ENCODE measurements at places on chromosomes 12 and 14.
A peak's percentile ranks its signal among the peaks of the same experiment; 100 is the strongest.

DNA sequence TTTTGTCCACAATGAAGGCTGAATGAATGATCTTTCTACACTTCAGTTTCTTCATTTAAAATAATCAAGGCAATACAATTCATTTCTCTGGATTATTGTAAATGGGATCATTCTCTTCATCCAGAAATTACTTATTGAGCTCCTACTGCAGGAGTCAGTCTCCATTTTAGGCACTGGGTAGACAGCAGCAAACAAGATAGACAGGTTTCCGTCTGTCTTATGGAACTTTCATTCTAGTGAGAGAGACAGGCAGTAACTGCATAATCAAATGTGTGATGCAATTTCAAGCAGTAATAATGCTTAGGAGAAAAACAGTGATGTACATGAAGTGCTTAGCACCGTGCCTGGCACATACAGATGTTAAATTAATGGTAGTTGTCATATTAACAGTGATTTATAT is 118.9 kb downstream of the SUDS3 start:
- ATAC-seq: no peak

DNA sequence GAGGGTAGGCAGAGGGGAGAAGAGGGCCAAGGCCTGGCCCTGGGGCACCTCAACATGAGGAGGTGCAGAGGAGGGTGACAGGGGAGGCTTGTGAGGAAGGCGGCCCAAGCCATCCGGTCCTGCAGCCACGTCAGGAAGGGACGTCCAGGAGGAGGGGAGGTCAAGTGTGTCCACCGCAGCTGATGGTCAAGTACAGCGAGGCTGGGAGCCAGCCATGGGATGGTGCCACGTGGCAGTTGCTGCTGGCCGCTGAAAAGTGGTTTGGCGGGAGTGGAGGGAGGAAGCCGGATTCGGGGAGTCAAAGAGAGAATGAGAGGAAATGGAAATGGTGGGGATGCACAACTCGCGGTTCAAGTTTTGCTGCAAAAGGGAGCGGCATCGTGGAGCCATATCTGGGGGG is 41.2 kb downstream of the PRIMA1 start:
- ATAC-seq: no peak

DNA sequence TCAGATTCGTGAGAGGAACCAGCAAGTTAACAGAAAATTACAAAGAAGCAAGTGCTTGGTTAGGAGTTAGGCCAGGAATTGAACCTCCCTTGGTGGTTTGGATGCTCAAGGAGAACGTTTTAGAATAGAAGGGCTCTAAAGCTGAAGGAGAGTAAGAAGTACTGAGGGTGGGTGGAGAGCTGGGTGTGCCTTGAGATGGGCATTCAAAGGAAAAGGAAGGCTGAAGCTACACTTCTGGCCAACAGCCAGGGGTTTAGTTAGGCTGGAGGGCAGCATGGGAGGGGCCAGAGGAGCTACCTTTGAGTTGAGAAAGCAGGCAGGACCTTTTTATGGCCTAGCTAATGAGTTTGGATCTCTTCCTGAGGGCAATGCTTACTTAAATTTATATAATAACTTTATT is 421.2 kb downstream of the CCDC91 start:
- no peak for ATAC-seq

DNA sequence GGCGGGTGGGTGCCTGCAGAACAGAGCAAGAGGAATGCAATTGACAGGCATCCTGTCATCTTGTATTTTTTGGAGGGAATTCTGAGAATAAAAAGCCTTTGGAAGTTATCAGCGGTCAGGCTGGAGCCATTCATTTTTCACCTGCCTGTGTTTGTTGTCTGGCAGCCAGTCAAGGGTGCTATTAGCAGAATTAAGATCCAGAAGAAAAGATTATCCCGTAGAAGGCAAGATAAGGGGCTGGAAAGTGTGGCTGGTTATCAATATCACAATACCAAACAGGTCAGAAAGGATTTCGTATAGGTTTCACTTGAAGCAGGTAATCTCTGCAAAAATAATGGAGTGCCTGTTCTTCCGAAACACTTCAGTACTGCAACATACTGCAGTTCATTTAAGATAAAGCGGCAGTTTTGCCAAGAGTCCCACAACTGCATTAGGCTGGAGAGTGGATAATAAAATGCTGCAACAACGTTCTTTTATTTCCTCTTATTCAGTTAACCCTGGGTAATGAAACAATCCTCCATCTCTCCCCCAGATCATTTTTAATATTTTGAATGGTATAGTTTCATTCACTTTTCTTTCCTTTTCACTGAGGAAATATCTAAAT is 171.2 kb upstream of the CDKN3 start:
- no peak for ATAC-seq

DNA sequence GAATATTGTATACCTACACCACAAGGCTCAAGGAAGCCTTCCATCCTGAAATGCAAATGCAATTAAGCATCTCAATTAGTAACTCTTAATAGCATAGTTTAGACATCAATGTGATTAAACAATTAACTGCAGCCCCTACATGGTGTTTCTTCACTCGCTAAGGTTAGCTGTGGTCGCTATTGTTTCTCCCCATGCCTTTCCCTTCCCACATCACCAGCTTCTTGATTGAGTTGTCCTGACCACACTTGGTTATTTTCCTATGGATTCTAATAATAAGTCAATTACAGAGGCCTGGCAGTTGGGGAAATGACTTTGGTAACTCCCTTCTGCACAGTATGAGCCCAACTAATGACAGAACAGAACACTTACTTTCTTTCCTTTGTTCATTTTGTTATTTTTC is 265.0 kb downstream of the ADAMTS20 start:
- no peak for ATAC-seq

DNA sequence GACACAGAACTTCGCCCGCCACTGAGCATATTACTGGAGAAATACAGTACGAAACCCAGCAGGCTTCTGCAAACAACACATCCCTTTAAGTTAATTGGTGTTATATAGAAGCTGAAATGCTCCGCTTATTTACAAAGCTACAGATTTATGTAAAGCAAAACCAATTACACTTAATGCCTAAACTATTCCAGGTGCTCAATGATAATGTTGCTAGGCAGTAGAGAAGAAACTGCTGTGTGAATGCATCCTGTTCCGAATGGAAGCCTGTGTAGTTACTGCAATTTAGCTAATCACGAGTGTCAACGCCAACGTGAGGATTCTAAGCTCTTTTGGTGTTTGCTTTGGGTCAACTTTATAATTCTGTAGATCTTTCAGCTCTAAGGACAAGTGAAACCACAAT is 89.8 kb downstream of the SLC15A5 start:
- ATAC-seq: no peak

GRCh38 chr14:101927859-101928258 is 36.5 kb upstream of the DYNC1H1 start:
- ATAC-seq: peak; percentile 85

GRCh38 chr14:93332397-93332852 is 411 bp downstream of the BTBD7 start:
- peak; percentile 58 for ATAC-seq

GRCh38 chr12:65121049-65121955 is at the start of gene WIF1:
Gene WIF1 (minus strand): TSS chr12:65121305. CDS start chr12:65121191, 114 bp downstream.
- ATAC-seq: peak; percentile 50

GRCh38 chr12:69150083-69150795 is 89.1 kb upstream of the CPSF6 start:
- ATAC-seq: no peak

DNA sequence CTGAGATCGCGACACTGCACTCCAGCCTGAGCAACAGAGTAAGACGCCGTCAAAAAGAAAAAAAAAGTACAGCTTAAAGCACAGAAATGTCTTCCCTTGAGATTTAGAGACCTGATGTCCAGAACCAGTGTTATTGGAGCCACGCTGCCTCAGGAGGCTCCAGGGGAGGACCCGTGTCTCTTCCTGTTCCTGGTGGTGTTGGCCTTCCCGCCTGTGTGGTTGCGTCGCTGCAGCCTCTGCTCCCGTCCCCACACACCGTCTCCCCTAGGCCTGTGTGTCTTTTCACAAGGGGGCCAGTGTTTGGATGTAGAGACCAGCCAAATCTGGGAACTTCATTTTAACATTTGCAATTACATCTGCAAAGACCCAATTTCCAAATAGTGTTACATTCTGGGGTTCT is 8.6 kb upstream of the FBRSL1 start:
- ATAC-seq: no peak

DNA sequence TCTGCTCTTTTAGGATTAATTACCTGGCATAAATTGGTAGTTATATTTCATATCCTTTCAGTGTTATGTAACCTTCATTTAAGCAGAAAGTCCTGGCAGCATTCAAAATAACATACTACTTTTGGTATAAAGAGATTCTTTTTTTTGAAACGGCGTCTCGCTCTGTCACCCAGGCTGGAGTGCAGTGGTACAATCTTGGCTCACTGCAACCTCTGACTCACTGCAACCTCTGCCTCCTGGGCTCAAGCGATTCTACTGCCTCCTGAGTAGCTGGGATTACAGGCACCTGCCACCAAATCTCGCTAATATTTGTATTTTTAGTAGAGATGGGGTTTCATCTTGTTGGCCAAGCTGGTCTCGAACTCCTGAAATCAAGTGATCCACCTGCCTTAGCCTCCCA is 9.2 kb downstream of the KTN1 start:
- no peak for ATAC-seq

DNA sequence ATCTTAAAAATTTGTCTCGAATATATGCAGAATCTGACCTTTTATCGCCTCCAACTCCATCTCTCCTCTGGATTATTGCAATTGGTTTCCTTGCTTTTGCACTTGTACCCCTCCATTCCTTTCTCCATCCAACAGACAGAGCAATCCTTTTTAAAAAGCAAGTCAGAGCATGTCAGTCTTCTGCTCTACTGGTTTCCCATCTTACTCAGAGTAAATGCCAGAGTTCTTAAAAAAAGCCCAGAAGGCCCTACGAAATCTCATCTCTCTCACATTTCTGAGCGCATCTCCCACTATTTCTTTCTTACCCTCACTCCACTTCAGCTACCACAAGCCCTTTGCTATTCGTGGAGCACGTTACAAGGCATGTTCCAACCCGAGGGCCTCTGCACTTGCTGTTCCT is 236.9 kb upstream of the DDHD1 start:
- no peak for ATAC-seq

DNA sequence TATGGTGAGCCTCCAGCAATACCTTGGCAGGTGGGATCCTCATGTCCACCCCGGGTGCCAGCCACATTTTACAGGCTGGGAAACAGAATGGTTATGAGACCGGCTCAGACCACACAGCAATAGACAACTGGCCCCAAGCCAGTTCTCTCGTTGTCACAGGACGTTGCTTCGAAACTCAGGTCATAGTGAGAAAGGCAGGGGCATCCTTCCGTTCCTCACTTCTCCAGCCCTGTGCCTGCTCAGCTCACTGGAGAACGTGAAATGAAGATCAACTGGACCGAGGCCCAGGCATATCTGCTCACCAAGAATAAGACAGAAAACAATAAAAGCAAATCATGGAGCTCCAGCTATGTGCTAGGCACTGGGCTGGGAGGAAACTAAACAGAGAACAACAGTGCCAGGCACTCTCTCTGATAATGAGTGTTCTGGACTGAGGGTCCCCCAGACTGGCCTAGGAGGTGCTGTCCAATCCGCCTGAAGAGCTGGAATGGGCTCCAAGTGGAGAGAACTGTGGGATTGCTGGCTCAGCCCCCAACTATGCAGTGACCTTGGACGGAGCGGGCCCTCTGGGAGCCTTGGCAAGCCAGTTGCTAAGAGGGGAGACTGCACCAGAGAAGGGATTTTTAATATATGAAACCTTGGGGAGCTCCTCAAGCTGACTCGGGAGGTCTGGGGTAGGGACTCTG is 18.8 kb upstream of the FAIM2 start:
- ATAC-seq: no peak

DNA sequence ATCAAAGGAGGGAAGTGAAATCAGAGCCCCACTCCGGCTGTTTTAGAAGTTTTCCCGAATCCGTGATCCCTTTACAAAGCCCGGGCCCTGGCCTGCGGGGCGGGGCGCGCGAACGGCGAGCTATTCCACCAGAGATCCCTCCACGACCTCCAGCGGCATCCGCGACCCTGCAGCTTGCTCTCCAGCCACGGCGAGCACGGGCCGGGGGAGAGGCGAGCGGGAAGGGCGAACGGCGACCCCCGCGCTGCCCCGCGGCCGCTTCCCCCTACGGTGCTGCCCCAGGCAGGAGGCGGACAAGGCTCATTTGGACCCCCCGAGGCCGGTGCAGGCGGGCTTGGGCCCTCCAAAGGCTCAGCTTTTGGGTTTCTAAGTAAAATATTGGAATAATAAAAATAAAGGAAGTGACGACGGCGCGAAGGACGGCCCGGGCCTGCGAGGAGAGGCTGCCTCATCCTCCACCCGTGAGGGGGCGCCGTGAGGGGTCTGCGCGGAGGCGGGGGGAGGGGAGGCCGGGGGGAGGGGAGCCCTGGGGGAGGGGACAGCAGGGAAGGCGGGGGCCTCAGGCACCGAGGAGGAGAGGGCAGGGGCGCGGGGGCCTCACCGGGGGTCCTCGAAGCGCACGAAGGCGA is 613 bp downstream of the SRSF9 start:
- ATAC-seq: peak; percentile 17

- ATAC-seq: no peak
Observed at GRCh38 chr12:113893221-113893620, 72.9 kb downstream of the RBM19 start.

- no peak for ATAC-seq
Observed at GRCh38 chr12:94566345-94566744, 84.0 kb downstream of the TMCC3 start.

DNA sequence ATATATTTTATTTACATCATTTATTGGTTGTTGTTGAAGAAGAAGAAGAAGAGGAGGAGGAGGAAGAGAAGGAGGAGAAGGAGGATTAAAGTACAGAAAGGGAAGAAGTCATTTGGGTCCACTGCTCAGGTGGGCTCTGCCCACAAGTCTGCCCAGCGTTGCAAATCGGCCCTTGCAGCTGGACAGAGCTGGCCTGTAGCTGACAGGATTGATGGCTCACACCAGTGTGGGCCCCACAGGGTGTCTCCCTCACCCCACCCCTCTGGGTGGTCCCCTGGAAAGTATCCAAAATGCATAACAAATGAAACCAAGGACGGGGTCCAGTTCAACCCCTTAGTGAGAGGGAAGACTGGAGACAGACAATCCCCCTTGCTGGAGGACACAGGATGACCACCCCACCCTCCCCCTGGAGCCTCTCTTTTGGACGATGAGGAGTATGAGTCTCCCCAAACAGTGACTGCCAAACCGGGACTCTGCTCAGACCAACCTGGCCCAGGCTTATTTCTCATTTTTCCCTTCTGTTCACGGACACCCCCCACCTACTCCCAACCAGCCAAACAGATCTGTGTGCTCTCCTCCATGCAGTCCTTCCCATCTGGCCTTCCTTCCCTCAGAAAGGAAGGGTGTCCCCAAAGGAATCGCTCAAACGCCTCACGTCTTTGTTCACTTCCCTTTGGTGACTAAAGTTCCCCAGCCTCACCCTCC is 17.7 kb downstream of the DPF3 start:
- ATAC-seq: no peak

Data from activated T-helper 17 cell treated with anti-CD3 and anti-CD28 coated beads, Interleukin-2, amount 50 U/mL, for 72 hours (primary cell).